ENCODE measurements at places on chromosomes 12 and 14.

- DNase-seq: no peak
Observed at GRCh38 chr14:59664741-59665140, 88.1 kb upstream of the CCDC175 start.

DNA sequence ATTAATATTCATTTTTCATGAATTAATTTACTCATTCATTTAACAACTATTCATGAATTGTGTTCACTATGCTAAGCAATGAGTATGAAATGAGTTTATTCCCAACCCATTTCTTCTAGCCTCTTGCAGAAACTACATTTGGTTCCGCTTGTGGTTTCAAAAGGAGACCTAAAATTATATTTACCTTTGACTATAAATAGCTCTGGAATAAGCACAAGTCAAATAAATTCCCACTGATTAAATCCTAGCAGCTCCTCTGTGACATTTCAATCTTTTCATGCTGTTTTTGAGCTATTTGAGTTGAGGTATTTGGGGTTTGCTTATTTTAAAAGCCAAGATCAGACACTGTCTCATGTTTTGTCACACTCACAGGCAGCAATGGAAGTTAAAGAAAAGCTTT is 46.9 kb downstream of the DUSP6 start:
- no peak for DNase-seq

DNA sequence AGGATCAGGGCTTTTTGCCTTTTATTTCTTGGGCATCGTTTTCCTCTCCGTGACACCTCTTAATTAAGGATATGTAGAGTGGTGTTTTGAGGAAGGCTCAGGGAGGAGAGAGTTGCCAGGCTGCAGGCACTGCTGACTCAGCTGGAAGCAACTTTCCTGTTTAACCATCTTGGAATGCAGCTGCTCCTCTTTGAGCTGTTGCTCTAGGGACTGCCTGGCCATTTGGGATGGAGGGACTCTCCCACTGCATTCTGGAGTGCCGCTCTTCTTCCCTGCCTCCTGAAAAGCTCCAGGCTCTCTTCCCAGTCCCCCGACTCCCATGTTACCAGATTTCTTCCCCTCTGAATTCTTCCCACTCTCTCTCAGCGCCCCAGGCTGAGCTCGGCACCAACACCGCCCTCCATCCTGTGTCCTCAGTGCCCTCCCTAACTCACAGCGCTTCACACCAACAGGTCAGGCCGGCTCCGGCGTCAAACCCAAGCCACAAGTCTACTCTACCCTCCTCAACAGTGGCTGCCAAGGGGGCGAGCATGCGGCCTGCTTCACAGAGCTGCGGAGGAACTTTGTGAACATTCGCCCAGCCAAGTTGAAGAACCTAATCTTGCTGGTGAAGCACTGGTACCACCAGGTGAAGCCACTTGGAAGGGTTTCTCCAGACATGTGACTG is 5.9 kb downstream of the OAS3 start:
- no peak for DNase-seq

GRCh38 chr12:92558806-92559205 is 144.0 kb upstream of the PLEKHG7 start:
- no peak for DNase-seq

GRCh38 chr14:105493921-105494605 is 3.0 kb downstream of the TEDC1 start:
- no peak for DNase-seq

- peak; percentile 24 for DNase-seq
Observed at GRCh38 chr14:41362139-41362538, 244.5 kb upstream of the LRFN5 start.

GRCh38 chr14:74568380-74568649 is 43.7 kb downstream of the LTBP2 start:
- DNase-seq: no peak

DNA sequence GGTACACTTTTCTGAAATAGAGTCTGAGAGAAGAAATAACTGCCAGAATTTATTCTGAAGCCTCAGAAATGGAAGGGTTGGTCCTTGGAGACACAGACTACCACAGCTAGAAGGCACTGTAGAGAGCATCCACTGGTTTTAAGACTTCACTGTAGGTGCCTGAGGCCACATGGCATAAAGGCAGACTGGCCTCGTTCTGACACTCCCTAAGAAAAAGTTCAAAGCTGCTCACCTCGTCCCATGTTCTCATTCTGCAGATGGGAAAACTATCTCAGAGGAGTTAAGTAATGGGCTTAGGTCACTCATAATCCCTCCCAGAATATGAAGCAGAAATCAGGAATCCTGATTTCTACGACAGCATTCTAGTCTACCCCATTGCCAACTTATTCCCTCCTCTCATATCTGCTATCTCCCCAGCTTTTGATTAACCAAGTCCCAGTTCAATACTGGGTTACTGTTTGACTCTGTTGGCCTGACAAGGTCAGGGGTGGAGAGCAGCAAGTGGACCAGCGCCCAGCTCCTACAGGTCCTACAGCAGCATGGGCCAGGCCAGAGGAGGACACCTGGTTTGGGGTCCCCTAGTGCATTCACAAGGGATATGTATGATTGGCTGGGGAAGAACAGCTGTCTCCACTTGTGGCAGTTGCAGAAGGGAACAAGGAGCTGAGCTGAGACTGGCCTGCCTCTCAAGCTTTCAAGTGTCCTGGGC is 3.7 kb downstream of the ITGA5 start:
- no peak for DNase-seq

- DNase-seq: no peak
Observed at GRCh38 chr12:6374786-6375160, 590 bp downstream of the SCNN1A start.

DNA sequence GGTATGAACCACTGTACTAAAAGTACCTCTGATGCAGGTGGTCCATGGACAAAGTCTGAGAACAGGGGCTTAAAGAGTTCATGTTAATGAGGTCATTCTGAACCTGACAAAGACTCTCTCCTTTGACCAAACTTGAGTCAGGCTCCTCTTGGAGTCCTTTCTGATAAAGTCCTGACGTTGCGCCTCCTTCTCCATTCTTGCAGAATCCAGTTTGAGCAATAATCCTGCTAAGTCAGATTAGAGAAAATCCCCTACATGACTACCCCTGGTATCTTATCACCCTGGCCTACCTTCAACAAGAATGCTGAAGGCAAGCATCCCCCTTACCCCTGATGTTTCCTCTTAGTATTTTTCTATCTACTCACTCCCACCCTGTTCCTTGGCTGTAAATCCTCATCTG is 46.0 kb upstream of the ISM2 start:
- no peak for DNase-seq

DNA sequence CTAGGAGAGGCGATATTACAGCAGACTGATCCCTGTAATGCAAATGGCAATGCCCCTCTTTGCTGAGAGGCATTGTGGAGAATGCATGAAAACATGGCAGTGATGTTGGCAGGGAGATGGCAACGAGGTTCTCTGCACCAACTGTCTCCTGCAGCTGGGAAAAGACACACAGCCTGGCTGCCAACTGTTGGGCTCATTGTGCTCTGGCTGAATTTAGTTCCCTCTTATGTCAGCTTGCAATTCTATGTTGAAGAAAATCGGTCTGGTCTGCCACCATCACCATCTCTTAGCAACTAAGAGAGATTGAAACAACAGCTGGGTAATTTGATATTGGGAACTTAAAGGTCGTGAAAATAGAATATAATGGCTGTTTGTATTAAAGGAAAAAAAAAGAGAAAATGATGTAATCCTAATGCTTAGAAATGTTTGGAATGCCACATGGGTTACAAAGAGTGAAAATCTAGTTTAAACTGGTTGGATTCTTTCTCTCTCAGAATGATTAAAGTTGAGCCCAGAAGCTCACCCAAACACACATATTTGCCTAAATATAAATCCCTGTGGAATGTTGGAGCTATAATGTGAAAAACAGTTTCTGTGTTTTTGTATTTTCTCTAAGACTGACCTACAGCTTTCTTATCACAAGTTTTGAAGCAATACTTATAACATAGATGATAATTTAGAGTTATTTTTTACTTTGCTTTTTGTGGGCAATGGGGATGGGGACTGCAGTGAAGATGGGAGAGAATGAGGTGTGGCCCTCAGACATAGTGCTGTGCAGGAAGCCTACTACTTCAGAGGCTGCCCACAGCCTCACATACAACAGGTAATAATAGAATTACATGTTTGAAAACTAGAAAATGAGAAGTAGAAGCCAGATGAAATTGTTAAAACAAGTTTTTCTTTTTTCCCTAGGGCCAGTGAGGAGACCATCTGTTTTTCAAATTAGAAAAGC is 143.7 kb downstream of the AKAP6 start:
- DNase-seq: peak; percentile 67

- DNase-seq: no peak
Observed at GRCh38 chr12:118292836-118293235, 79.9 kb downstream of the TAOK3 start.

DNA sequence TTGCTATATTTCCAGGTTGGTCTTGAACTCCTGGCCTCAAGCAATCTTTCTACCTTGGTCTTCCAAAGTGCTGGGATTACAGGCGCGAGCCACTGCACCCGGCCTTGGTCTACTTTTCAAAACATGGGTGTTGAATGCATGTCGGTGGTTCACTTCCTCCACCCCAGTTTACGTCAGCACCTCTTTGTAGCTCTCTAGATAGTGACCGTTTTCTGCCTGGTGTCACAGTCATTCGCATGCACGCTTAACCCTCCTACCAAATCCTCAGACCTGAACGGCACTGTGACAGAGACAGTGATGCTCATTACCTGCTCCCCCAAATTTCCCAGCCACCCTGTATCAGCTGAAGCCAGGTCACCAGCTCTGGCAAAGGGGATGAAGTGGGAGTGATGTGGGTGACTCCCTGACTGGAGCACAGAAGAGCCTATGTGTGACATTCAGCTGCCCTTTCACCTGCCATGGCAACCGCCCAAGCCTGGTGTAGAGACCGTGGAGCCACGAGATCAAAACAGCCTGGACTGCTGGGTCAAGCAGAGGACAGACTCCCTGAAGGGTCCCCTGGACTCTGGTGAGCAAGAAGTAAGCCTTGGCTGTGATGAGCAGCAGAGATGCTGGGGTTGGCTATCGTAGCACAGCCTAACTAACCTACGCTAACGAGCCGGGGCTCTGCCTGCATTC is 66.2 kb upstream of the GPR68 start:
- DNase-seq: no peak

- DNase-seq: peak; percentile 78
Observed at GRCh38 chr12:78865516-78865915, 942 bp downstream of the SYT1 start.

DNA sequence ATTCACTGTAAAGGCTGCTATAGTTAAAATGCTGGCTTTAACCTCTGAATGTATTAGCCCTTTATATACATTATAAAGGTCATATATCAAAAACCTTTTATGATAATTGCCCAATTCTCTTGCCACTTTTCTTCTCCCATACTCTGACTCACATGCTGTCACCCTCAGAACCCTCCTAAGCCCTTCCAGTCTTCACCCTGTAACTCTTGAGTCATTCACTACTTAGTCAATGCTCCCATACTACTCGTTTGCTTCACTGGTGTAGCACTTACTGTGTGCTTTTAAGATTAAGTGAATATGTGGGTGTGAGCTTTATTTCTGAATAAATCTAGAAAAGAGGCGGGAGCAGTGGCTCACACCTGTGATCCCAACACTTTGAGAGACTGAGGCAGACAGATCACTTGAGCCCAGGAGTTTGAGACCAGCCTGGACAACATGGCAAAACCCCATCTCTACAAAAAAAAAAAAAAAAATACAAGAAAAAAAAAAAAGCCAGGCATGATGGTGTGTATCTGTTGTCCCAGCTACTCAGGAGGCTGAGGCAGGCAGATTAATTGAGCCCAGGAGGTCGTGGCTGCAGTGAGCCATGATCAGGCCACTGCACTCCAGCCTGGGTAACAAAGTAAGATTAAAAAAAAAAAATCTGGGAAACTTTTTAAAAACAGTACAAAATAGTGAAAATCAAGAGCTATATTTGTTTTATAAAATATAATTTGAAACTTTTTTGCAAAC is 37.6 kb downstream of the SPATA7 start:
- no peak for DNase-seq

- DNase-seq: no peak
Observed at GRCh38 chr12:113247123-113248050, 26.1 kb downstream of the TPCN1 start.

DNA sequence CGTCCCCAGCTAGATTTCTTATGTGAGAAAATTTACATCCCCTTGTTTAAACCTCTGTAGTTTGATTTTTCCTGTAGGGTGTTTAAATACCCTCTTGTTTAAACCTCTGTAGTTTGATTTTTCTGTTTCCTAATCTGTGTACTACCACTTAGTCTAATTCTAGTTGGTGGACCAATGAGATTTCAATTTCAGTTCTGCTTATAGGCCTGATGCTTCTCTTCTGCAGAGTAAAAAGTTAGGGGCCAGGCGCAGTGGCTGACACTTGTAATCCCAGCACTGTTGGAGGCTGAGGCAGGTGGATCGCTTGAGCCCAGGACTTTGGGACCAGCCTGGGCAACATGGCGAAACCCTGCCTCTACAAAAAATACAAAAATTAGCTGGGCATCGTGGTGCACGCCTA is 11.5 kb downstream of the UBC start:
- no peak for DNase-seq

DNA sequence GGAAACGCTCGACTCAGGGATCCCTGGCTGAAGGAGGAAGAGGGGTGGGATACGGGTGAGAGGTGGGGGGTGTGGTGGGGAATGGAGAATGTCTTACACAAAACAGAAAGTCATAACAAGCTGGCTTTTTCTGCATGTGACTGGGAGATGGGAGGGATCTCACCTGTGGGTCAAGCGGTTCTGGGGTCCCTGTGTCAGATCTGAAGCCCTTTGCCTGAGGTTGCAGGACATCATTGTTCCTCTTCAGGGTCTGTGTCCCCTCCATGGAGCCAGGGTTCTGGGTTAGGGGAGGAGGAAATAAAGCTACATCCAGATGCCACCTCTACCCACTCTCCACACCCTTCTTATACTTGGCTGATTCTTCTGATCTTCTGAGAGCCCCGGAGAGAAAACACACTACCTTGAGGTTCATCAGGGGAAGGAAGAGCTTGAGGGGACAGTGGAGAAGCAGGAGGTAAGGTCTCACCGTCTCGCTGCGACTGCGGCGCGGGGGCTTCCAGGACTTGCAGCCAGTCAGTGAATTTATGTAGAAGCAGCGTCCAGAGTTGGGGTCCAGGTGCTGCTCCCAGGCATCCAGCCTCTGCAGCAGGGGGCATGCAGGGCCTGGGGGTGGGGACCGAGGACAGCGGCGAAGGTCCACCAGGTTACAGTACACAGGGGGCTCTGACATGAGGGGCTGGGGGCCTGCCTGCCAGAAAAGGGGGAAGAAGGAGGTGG is 2.5 kb downstream of the ARHGAP9 start:
- DNase-seq: no peak

DNA sequence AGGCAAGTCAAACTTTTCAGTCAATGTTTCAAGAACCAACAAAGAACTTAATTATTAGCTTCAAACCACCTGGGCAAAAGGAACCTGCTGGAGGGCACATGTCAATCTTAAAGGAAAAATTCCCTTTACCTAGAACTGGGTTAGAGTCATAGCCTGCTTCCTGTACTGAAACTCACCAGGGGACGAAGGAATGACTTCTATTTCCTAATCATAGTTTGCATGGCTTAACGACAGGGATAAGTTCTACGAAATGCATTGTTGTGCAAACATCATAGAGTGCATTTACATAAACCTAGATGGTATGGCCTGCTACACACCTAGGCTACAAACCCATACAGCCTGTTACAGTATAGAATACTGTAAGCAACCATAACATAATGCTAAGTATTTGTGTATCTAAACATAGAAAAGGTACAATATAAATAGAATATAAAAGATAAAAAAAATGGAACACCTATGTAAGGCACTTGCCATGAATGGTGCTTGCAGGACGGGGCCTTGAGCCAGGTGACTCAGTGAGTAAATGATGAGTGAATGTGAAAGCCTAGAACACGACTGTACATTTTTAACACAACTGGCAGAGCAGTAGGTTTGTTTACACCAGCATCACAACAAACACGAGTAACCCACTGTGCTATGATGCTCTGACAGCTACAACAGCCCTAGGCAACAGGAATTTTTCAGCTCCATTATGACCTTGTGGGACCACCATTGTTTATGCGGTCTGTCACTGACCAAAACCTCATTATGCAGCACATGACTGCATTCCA is 234.9 kb upstream of the CAND1 start:
- no peak for DNase-seq

Measured in eye (tissue), 1 donor.